ENCODE measurements at places on chromosomes 2 and 18.

- no peak for DNase-seq
Observed at GRCh38 chr2:117232305-117232704, 582.2 kb upstream of the DDX18 start.

DNA sequence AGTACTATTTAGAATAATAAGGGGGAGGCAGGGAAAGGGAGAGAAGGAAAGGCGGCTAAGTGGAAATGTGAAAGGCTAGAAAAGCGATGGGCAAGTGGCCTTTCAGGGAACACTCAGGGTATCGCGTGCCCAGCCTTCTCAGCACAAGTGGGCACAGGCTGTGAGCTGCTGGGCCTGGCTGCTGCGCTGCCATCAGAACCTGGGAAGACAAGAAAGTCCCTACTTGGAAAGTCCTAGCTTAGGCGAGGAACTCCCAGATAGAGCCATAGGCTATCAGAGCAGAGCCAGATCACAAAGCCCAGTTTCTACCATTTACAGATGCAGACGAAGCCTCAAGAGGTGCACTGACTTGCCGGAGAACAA is 9.8 kb upstream of the FZD7 start:
- no peak for DNase-seq

DNA sequence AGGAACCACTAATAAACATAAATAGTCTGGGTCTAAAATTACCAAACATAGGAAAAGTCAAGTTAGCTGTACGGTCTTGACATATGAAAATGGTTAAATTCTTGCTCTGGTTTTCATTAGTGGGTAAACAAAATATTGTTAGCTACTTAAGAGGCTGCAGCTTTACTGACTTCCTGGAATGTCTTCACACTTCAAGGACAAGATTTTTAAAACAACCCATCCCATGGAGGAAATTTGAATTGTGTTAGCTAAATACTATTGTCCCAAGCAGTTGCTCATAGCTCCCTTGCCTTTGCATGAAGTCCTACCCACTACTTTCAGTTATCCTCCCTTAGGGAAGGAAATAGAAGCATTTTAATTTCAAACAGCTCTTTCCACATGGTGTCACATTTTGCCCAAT is 128.5 kb downstream of the EPHA4 start:
- no peak for DNase-seq

DNA sequence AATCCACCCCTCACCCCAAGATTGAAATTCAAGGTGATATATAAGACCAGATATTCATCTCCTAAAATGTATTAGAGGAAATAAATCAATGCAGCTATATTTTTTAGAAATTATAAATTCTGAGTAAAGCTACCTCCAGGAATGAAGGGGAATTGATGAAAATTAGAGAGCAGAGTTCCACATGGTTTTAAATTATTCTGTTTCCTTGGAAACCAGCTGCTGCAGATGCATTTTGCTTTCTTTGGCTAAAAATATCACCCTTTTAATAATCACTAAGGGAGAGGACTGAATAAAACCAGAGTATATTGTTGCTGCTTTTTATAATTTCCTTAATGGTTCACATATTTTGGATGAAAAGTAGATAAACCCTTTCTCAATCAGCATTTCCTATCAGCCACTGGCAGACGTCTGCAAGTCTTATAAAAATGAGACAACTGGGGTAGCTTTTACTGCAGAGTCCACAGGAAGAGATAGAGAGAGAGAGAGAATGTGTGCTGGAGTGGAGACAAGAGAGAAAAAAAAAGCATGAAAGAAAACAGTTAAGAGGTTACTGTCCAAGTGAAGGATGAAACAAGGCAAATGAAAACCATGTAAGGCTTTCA is 2.0 kb downstream of the CSRNP3 start:
- DNase-seq: peak; percentile 74

DNA sequence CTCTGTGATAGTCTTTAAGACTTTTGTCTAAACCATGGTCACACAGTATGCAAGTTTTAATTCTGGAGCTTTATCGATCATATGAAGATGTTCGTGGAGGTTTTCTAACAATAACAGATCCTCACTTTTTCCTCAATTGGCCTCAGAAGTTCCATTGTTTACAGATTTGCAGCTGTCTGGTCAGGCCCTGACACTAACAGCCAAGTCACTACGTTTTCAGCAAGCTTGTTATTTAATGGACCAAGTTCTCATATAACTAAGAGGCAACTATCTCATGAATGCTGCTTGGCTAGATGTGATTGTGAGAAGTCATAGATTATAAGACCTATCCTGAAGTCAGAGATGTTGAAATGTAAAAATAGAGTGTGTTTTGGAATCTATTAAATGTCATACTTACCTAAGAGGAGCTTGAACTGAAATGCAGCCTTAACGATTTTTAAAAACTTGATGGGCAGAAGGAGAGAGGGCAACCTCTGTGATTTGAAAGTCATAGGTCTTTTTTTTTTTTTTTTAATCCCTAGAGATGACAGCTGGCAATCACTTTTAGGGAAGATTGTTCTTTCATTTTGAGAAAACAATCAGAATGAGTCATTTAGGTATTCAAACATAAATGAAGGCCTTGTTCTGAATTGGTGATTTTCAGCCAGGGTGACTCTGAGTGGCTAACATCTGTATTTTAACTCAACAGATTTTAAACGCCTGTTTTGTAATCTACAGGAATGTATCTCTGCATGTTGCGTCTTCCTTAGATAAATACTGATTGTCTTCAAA is 48.4 kb upstream of the NEMP2 start:
- DNase-seq: no peak

GRCh38 chr2:10575609-10576280 is 114.0 kb downstream of the NOL10 start:
- no peak for DNase-seq

DNA sequence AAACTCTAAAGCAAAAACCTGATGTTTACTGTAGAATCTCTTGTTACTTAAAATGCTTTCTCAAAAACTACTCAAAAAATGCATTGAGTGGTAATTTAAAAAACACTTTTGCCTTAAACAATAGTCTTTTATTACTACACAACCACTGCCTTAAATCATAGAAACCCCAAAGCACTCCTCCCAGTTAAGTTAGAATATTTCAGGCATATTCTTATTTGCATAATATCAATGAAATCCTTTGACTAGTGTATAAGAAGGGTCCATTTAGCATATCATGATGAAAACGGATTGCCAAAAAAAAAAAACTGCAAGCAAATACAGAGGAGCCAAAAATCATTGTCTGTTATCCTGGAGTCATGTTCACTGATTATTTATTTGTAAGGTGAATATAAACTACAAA is 119.2 kb downstream of the PTPRM start:
- DNase-seq: no peak

DNA sequence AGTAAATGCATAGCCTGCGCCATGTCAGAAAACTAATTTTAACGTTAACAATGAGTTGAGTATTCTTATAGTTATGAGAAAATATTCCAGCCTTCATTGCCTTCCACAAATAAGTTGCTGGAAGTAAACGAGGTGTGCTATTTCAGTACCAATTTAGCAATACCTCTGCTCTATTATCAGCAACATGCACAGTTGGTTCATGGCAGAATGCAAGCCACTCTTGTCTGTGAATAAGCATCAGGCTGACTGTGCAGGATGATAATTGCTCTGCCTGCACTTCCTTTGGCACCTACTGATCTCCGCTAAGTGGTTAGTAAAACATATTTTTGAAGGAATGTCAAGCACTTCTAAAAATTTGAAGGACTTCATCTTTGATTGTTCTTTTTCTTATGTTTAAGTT is 261.9 kb upstream of the SIX3 start:
- no peak for DNase-seq

DNA sequence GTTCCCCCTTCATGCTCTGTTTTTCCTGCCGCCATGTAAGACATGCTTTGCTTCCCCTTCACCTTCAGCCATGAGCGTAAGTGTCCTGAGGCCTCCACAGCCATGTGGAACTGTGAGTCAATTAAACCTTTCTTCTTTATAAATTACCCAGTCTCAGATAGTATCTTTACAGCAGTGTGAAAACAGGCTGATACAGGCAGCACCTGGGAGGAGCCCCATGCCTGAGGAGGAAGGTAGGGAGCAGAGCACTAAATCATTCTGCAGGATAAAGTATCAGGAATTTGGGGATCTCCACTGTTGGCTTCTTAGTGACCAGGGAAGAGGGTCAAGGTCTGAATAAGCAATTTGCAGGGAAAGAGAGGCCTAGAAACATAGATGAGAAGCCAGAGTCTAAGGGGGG is 78.0 kb downstream of the KCNF1 start:
- DNase-seq: no peak

GRCh38 chr2:23698721-23699579 is 228.0 kb downstream of the ATAD2B start:
- peak; percentile 46 for DNase-seq

DNA sequence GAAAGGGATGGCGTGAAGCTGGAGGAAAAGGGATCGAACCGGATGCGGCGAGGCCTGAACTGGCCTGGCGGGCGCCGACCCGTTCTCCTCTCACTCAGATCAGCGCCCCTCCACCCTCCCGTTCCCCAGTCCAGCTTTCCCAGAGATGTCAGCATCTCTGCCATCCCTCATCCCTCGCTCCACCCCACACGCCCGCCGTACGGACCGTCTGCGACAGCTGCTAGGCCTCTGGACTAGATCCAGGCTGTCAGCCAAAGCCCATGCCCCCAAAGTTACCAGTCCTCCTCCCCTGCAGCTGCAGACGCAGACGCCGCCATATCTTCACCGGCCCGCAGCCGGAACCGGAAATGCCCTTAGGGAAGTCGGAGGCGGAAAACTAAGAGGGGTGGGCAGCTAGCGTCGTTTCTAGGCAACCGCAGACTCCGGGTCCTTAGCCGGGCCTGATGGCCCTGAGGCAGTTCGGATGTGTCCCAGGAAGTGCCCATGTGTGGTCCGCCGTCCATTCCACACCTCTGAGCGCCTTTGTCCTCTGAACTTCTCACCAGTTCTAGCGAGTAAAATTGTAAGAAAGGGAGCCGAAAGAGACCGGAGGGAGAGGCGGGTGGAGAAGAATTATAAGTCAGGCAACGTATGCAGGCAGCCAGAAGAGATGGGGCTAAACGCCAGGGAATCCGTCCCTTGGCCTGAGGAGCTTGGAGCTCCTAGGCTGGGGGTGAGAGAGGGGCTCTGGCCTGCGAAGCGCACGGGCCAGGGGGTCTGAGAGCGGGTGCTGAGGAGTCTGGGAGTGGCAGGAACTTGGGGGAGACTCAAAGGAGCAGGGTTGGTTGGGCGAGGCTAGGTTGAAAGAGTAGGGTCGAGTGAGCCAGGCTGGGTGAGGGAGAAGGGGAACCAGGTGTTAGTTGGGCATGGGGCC is at the start of the genes RNF25 and STK36:
Gene RNF25 (minus strand): TSS at position 349 of the 913 bp plus-strand sequence. CDS start 32 bp downstream, at position 317.
Gene STK36 (plus strand): TSS at position 433 of the 913 bp plus-strand sequence. CDS start 744 bp downstream, outside the sequence.
- DNase-seq: peak; percentile 88

- no peak for DNase-seq
Observed at GRCh38 chr2:120545521-120546047, 190.1 kb upstream of the GLI2 start.

DNA sequence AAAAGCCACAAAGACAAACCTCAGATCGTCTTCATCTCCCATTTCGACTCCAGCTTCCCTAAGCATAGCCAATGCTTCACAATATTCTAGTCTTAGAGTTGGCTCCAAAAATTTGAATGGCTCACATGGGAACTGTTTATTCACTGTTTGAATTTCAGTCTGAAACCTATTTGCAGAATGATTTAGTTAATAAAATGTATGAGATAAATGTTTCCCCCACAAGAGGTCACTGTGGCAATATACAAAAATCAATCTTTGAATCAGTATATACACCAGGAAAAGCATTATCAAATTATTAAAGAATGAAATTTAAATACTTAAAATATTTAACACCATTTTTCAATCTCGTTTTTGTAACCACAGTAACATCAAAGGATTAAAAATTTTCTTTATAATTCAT is 40.0 kb upstream of the MCM6 start:
- DNase-seq: peak; percentile 69

GRCh38 chr2:12764849-12765605 is 48.3 kb downstream of the TRIB2 start:
- no peak for DNase-seq

- no peak for DNase-seq
Observed at GRCh38 chr2:236993286-236993685, 92.4 kb upstream of the COPS8 start.

DNA sequence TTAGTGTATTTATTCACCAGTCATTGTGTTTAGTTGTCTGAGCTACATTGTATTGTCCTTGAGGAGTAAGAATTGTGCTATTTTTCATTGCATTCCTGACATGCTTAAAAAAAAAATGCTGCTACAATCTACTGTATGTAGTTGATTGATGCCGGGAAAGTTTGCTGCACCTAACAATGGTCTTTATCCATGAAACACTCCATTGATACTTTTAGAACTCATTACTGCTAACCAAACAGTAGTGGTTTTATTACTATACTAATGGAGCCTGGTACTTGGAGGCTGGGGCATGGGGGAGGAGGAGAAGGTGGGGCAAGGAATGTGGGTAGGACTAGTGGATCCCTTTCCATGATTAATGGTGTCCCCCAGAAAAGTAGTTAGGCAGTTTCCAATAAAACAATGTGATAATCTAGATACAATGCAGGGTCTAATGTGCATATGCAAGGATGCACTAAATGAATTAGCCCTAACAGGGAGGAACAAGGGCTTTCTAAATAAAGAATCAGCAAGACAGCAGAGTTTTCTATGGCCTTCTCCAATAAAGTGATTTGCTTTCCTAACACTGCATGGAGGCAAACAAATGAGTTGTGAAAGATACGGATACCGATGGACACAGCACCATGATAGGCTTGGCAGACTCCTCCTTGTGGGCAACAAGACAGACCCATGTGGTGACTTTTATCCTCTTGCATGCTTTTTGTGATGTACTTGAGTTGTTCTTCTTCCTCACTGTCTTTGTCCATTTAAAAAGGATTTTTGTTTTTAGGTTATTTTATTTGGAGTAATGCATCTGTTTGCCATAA is 78.5 kb downstream of the FMNL2 start:
- no peak for DNase-seq

DNA sequence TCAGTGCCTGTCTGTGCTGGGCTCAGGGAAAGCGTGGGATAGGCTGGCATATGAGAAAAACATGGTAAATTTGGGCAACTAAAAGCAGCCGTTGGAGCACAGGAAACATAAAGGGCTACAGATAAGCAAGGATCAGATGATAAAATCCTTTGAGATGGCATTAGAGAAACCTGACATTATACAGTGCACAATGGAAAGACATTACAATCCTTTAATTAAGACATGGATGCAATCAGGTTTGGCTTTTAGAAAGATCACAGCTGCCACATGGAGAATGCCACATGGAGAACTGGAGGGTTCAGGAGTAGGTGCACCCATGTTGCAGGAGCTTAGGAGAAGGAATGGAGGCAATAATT is 117.3 kb downstream of the CDC42EP3 start:
- no peak for DNase-seq

GRCh38 chr2:18456026-18456425 is 104.4 kb downstream of the RDH14 start:
- no peak for DNase-seq

- no peak for DNase-seq
Observed at GRCh38 chr2:231452799-231453508, 11.3 kb downstream of the NCL start.

DNA sequence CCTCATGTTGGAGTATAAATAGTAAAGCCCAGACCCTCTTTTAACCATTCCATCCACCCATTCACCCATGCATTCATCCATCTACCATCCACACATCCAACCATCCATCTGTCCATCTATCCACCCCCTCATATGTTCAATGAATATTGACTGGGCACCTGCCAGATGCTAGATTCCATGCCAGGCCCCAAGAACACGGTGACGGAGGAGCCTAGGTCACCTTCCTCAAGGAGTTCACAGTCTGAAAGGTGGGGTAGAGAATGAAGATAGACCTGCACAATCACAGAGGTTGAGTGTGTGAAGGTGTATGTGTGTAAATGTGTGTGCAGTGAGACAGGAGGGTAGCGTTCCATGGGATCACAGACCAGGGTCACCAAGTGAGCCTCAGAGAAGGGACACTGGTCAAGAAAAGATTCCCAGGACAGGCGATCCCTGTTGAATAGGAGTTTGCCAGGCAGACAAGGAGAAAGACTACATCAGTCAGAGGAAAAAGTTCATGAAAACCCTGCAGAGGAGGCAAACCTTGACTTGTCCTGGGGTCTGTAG is 287.2 kb downstream of the CYP26B1 start:
- no peak for DNase-seq

All from NCI-H1694 treated with DMSO at 0.1 percent for 48 hours (cell line).